Gastrocnemius medialis (tissue), 4 donors: ENCODE measurements at places on chromosomes 1 and 21.

DNA sequence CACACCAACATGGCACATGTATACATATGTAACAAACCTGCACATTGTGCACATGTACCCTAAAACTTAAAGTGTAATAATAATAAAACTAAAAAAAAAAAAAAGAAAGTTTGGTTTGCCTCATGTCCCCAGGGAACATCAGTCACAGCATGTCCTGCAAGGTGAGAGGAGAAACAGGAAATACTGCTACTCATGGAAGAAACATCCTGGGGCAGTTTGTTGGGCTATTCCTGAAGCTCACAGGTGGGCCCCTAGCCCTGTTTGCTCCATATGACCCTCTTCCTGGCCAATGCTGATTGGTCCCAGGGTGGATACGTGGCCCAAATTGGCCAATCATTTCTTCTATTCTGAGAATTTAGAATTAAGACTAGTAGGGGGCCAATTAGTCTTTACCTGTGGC lies 103.4 kb upstream of the ADAR start:
- no peak for DNase-seq

- no peak for DNase-seq
Observed at GRCh38 chr1:155466996-155467395, 95.6 kb downstream of the ASH1L start.

DNA sequence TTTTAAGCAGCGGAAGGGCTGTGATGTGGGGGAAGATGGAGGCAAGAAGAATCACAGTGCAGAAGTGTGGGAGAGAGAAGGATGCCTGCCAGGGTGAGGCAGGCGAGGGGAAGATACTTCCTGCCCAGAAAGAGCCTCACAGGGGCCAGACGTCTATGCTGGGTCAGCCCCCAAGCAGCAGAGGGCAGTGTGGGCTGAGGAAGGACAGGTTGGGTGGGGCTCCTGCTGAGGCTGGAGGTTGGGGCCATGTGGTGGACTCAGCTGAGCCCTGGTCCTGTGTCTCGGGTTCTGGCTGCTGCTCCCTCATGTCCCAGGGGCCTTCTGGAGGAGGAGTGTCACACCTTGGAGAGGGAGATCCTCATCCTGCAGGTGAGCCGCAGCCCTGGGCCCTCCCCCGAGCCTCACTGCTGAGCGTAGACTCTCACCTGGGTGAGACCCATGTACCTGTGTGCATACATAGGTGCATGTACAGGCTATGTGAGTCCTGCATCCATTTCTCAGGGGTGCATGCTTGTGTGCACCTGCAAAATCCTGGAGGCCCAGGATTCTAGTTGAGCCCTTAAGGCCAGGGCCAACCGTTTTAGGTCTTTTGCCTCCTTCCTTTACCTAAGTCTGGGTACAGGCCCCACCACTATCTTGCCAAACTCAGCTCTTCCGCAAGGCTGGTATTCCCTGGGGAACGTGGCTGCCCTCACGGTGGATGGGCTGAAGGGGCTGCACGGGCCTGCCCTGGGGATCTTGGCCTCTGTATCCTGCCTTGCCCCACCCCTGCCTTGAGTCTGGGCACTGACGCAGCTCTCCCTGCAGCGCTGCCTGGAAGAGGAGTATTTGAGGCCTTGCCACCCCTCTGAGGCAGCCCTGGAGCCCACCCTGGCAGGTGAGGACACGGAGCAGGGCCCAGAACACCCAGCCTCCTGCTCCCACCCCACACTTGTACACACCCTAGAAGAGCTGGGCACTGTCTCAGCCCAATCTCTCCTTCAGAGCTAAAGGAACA lies 3.7 kb downstream of the CCDC24 start:
- DNase-seq = no peak

DNA sequence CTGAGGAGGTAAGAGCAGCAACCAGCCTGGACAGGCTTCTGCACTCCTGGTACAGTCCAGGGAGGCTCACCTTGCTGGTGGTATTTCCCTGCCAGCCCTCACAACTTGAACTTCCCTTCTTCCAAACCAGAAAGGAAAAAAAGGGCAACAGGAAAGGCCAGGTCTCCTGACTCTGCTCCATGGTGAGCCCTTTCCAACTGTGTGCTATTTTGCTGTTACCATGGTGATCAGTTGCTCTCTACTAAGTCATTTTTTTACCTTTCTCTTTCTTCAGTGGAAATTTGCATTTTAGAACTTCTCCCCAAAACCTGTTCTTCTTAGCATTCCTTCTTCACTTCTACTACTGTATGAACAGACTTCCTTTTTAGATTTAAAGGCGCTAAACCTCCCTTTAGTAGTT lies 164.3 kb downstream of the GRIK1 start:
- no peak for DNase-seq

DNA sequence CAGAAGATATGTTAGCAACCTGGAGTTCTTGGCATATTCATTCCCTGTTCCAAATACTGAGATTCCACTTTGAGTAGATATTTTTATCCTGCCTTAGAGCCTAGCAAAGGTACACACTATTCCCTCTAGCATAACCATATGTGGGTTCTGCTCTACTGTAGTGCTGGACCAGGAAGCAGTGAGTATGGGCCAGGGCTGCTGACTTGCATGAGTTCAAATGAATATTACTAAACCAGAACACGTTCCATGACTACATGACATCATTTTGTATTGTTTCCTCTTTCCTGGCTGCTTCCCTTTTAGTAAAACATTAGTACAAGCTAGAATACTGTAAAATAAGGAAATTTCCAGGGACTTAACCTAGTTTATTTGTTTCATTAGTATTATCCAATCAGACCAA lies 41.1 kb downstream of the TNFSF18 start:
- DNase-seq = no peak

DNA sequence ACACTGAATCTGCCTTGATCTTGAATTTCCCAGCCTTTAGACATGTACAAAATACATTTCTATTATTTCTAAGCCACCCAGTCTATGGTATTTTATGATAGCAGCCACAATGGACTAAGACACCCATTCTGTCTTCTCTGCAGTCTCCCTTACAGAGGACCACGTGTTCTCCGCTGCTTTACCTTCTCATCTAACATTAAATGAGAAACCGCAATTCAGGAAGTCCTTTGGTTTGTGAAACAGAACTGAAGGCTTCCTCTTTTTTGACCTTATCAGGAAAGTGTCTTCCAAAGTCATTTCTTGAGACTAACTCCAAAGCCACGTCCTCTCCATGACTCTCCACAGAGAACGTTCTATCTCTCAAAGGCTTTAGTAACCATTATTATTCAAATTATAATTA lies 560.1 kb downstream of the OMA1 start:
- DNase-seq = no peak
